Stimulated activated CD4-positive, alpha-beta T cell treated with anti-CD3 and anti-CD28 coated beads, Interleukin-4, amount 100 ng/mL, for 24 hours (primary cell): ENCODE measurements at places on chromosomes 6 and 20.
A peak's percentile ranks its signal among the peaks of the same experiment; 100 is the strongest.

DNA sequence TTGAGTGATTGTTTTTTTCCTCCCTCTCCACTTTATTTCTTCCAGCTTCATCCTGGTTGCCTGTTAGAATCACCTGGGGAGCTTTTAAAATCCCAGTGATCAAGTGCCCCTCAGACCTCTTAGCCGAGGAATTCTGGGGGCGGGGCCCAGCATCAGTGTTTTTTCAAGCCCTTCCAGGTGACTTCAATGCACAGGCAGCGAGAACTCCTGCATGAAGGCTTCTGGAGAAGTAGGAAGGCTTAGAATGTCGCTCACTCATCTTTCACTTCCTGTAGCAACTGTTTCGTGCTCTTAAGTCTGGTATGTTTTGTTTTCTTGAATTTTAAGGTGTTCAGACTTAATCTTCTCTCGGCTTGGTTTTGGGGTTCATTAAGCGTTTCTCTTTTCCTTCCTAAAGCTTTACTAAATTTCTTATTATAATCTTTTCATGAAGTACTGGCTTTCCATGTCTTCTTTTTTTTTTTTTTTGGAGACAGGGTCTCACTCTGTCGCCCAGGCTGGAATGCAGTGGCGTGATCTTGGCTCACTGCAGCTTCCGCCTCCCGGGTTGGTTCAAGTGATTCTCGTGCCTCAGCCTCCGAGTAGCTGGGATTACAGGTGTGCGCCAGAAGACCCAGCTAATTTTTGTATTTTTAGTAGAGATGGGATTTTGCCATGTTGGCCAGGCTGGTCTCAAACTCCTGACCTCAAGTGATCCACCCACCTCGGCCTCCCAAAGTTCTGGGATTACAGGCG lies 30.9 kb upstream of the TULP1 start:
- no peak for DNase-seq

DNA sequence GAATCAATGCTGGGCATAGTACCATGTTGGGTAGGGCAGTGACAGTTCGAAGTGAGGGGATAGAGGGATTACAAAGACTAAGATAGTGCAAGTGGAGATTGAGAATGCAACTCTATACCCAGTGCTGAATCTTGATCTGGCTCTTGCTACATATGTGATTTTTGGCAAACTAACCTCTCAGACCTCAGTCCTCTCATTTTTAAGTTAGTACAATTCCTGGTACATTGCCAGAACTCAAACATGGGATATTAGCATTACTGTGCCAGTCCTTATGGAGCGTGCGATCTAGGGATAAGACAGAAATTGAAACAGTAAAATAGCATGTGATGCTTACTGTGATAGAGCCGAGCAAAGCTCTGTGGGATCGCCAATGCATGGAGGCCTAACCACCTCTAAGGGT lies 188.4 kb downstream of the MTFR2 start:
- DNase-seq: no peak

- no peak for DNase-seq
These were observed 63.5 kb upstream of the DEFB112 start for GRCh38 chr6:50112981-50113857.

DNA sequence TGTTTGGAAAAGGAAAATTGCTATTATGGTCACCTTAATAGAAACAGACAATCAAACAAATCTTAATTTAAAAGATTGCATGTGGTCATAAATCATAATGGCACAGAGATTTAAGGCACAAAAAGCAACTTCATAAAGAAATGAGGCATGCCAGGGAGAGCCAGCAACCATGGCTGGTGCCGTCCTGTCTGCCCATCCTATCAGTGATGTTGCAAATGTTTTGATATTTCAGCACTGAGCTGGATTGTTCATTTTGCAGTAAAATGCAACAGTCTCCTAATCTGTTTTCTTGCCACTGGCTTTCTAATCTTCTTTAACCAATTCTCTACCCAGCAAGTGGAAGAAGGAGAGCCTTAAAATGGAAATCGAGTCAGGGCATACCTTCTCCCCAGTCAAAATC lies 249.8 kb downstream of the SAMD5 start:
- DNase-seq: no peak

- no peak for DNase-seq
These were observed 1006.2 kb upstream of the CITED2 start for GRCh38 chr6:140380427-140381218.

GRCh38 chr20:32957459-32957858 lies 46.8 kb downstream of the SUN5 start:
- DNase-seq: no peak

- DNase-seq: no peak
These were observed 21.2 kb downstream of the MRPS18A start for GRCh38 chr6:43666196-43666920.

DNA sequence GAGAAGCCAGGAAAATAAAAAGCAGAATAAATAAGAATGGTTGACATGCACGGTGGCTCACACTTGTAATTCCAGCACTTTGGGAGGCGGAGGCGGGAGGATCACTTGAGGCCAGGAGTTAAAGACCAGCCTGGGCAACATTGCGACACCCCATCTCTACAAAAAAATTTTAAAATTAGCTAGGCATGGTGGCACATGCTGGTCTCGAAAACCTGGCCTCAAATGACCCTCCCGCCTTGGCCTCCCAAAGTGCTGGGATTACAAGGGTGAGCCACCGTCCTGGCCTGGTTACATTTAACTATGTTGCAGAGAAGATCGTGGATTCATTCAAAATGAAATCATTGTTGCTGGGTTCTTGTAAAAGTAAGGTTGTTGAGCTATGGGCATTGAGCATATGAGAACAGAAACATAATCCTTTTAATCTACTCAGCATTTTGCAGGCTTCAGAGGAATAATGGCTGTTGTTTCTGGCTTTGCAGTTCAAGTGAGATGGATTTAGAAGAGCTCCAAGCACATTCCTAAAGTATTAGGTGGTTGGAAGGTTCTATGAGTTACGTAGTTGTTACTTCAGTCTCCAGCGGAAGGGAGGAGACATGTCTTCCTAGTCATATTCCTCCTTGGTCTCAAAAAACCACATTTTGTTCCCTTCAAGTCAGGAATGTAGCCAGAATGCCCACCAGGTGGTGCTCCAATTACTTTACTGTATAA lies 45.6 kb upstream of the RAB23 start:
- DNase-seq: peak; percentile 36

DNA sequence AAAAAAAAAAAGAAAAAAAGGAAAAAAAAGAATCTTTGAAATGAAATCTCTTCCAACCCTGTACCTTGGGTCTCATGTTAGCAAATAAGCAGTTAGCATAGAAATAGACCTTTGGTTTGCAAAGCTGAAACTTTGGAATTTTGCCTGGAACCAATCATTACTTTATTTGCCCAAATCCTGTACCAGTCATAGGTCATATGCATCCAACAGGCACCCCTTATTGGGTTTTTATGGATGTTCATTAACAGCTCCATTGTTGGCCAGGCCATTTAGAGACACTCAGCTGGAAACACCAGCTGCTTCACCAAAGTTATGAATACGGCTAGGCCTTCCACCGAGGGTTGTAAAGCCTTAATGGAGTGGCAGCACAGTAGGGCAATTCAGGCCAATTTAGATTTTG lies 53.0 kb downstream of the ALDH8A1 start:
- DNase-seq: no peak

- no peak for DNase-seq
These were observed 96.3 kb downstream of the FOXF2 start for GRCh38 chr6:1485678-1486077.

DNA sequence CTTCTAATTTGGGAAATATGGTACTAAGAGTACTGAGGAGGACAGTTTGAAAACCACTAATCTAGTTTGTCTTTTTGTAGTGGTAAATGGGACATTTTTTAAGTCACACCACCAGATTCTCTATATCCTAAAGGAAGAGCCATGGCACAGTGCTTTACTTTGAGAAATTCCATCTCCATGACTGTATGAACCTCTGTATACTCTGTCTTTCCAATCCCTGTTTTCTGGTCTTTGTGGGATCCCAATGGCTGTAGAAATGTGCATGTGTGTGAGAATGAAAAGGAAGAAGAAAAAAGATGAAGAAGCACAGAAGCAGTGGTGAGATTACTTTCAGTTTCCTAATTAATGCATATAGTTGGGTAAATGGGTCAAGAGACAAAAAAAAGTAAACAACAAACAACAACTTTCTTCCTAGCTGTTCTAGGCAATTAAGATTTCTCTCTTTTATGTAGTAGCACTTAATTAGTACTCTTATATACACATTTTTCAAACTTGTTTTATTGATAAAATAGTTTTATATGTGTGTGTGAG lies 141.2 kb upstream of the HCRTR2 start:
- DNase-seq: no peak

- peak; percentile 80 for DNase-seq
These were observed 50.5 kb downstream of the EBF4 start for GRCh38 chr20:2742934-2743559.

GRCh38 chr6:159085396-159085895 lies 40.7 kb upstream of the TAGAP start:
- DNase-seq: no peak

- DNase-seq: no peak
These were observed 445 bp downstream of the RAB32 start for GRCh38 chr6:146543940-146544615.

- no peak for DNase-seq
These were observed 56.9 kb downstream of the LYRM2 start for GRCh38 chr6:89581689-89582088.

GRCh38 chr6:110949679-110950285 lies 8.7 kb upstream of the GTF3C6 start:
- no peak for DNase-seq

- DNase-seq: no peak
These were observed 272.6 kb upstream of the CITED2 start for GRCh38 chr6:139647016-139647415.

GRCh38 chr6:68911811-68912210 lies 276.7 kb downstream of the ADGRB3 start:
- DNase-seq: no peak

- DNase-seq: peak; percentile 51
These were observed 97.5 kb downstream of the PSMG4 start for GRCh38 chr6:3356056-3356823.

GRCh38 chr6:15485936-15486335 lies 176.9 kb downstream of the DTNBP1 start:
- DNase-seq: no peak

DNA sequence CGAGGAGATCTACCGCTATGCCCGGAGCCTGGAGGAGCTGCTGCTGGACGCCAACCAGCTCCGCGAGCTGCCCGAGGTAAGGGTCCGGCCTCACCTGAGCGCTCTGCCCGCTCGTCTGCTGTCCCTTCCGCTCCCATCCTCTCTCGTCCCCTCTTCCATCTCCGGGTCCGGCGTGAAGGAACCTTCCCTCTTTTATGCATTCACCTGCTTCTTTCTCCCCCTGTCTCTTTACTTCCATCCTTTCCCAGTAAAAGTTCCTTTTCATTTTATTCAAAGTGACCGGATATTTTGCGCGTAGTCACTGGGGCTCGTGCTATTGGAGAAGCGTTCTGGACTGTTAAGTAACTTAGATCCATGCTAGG lies 516 bp downstream of the LRRC1 start:
- DNase-seq: no peak

- DNase-seq: no peak
These were observed 101.0 kb upstream of the DTNBP1 start for GRCh38 chr6:15763837-15764236.

GRCh38 chr20:57412347-57413029 lies 21.3 kb downstream of the RBM38 start:
- no peak for DNase-seq

GRCh38 chr6:116060572-116061283 lies at the start of gene FRK:
Gene FRK, minus strand, starts transcription at chr6:116060891. Its CDS starts 580 bp downstream, at chr6:116060311.
- no peak for DNase-seq

GRCh38 chr6:63521475-63522210 lies 50.6 kb upstream of the LOC128125822 start:
- no peak for DNase-seq

DNA sequence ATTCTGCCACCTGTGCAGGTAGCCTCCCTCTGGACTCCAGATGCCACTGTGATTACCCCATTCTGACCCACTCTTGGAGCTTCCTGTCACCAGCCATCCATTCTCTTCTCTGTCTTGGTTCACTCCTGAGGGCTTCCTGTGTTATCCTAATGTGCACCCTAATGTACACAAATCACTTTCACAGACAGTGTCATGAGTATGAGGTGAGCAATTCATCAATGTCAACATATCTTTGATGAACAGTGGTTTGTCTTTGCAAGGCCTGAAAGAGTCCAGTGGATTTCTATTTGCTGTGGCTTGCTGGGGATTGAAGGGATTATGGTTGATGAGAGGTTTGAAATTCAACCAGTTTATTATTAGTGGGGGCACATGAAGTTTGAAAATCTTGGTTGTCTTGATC lies 63.8 kb upstream of the EEF1E1 start:
- DNase-seq: no peak

DNA sequence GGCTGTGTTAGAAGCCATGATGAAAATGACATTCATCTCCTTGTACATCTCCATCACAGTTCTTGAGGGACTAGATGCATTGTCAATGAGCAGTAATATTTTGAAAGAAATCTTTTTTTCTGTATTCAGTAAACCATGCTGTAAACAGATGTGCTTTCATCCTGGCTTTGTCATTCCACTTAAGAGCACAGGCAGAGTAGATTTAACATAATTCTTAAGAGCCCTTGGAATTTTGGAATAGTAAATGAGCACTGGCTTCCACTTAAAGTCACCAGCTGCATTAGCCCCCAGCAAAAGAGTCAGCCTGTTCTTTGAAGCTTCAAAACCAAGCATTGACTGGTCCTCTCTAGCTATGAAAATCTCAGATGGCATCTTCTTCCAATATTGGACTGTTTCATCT lies 197.8 kb upstream of the HDDC2 start:
- no peak for DNase-seq

GRCh38 chr20:52722926-52723688 lies 249.1 kb upstream of the TSHZ2 start:
- no peak for DNase-seq

DNA sequence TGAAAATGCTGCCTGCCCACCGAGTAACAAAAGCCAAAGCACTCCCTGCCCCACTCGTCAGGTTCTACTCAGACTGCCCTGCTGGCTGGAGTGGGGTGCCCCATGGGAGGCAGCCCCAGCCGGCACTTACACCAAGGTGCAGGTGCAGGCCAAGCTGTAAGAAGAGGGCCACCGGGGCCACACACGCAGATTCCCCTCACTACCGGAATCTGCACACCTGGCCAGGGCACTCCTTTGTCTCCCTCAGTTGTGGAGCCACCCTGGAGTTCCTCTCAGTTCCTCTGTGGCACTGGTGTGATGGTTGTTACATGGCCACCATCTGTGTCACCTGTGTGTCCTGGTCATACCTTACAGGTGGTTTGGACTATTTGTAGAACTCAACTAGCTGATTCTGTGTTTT lies 112.4 kb downstream of the FOXO3 start:
- no peak for DNase-seq

- DNase-seq: no peak
These were observed 872 bp downstream of the HSPA12B start for GRCh38 chr20:3733119-3733995.

- no peak for DNase-seq
These were observed 20.3 kb downstream of the KIZ start for GRCh38 chr20:21146215-21146614.

- no peak for DNase-seq
These were observed 34.3 kb upstream of the FOXC1 start for GRCh38 chr6:1575210-1576041.

GRCh38 chr20:35049776-35050352 lies 42.7 kb downstream of the TRPC4AP start:
- DNase-seq: no peak

GRCh38 chr6:133435065-133435728 lies 194.0 kb downstream of the EYA4 start:
- no peak for DNase-seq

- no peak for DNase-seq
These were observed 1.2 kb downstream of the FAM8A1 start for GRCh38 chr6:17601386-17601703.
